Myocyte (in vitro differentiated cells): ENCODE measurements at places on chromosomes 5 and 9.

- DNase-seq = no peak
These were observed 257.6 kb downstream of the FAM114A2 start for GRCh38 chr5:153780876-153781705.

DNA sequence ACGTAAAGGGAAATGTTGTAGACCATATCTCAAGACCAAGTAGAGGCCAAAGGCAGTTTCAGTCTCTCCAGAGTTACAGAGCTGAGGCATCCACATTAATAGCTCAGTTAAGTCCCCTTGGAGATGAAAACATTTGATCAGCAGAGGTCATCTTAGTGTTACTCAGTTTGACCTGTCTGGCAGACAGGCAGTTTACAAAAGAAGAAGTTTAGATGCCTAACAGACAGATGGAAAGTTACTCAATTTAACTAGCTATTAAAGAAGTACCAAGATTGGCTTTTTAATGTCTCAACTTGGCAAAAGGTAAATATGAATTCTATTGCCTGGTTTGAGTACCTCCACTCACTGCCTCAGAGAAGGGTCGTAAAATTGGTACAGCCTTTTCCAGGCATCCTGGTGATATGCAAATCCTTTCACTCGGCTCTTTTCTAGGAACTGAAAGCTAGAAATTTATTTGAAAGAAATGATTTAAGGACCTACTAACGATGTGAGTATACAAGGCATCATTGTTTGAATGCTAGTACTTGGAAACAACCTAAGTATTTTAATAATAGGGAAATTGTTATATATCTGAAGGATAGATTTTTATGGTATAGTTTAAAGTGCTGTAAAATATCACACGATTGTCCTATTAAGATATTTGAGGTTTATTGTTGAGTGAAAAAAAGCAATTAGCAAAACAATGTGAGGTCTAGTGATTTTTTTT, 14.8 kb downstream of the ACO1 start:
- DNase-seq = no peak

- no peak for DNase-seq
These were observed 55.0 kb downstream of the GTF3C4 start for GRCh38 chr9:132725306-132725705.

GRCh38 chr5:99308131-99308530, 379.3 kb upstream of the CHD1 start:
- DNase-seq = no peak

- no peak for DNase-seq
These were observed 17.6 kb upstream of the NDST1 start for GRCh38 chr5:150490296-150490669.

DNA sequence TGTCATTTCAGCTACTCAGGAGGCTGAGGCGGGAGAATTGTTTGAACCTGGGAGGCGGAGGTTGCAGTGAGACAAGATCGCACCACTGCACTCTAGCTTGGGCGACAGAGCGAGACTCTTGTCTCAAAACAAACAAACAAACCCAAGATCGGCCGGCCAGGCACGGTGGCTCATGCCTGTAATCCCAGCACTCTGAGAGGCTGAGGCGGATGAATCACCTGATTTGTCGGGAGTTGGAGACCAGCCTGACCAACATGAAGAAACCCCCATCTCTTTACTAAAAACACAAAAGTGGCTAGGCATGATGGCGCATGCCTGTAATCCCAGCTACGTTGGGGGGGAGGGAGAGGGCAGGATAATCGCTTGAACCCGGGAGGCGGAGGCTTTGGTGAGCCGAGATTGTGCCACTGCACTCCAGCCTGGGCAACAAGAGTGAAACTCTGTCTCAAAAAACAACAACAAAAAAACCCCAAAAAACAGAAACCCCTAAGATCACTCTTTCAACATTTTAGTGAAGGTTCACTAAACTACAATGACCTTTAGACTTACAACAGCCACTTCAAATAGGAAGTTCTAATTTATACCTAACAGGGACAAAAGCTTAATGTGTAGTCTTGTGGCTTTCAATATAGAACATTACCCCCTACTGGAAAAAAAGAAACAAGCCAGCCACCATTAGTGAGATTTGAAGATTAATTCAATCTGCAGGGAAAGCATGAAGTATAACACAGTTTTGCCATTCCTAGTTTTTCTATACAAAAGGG, 7.0 kb downstream of the HSPA9 start:
- no peak for DNase-seq

DNA sequence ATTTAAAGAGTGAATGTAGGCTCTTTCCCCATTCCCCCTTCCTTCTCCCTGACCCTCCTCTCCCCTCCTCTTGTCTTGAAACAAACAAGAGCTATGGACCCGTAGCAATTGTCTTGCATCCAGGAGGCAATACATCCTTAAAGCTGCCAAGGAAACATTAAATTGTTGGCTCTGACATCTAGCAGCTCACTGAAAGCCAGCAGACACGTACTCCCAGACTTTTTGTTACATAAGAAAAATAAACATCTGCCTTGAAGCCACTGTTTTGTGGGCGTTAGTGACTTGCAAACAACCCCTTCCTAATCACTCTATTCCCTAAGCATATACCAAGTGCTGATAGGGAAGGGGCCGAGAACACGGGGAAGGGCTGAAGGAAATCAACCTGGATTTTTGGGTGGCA, 8.6 kb downstream of the SLC45A2 start:
- DNase-seq = no peak
